ENCODE measurements at places on chromosomes 4 and X.

- no peak for DNase-seq
Observed at GRCh38 chrX:1327651-1328304, 8.8 kb upstream of the IL3RA start.

DNA sequence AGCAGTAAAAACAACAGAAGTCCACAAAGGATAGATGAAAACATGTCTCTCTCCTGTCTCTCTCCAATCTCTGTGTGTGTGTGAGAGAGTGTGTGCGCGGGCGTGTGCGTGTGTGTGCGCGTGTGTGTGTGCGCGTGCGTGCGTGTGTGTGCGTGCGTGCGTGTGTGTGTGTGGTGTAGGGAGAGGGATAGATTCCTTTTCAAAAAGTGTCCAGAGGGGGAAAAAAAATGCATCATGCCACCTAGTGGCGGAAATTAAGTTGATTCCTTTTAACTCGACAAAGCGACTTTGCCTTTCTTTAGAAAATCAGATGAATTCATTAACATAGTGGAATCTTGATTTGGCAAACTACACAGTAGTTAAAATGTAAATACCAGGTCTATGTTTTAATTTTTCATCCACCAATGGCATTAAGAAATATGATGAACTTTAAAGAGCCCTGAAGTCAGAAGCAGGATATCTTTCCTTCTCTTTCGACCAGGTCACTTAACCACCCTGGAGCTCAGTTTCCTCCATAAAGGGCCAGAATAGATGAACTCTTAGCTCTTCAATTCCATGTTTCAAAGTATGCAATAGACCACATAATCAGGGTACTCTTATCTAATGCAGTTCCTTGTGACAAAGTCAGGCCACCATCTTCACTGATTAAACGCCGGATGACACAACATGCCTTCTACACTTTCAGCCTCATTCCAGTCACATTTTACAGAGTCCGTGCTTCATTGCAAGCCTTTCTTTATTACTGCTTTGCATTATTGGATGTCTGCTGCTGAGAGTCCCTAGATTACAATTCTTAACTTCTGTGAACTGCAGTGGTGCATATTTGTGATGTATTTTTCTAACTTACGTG, 162.8 kb downstream of the FBXO8 start:
- DNase-seq = peak; percentile 90

DNA sequence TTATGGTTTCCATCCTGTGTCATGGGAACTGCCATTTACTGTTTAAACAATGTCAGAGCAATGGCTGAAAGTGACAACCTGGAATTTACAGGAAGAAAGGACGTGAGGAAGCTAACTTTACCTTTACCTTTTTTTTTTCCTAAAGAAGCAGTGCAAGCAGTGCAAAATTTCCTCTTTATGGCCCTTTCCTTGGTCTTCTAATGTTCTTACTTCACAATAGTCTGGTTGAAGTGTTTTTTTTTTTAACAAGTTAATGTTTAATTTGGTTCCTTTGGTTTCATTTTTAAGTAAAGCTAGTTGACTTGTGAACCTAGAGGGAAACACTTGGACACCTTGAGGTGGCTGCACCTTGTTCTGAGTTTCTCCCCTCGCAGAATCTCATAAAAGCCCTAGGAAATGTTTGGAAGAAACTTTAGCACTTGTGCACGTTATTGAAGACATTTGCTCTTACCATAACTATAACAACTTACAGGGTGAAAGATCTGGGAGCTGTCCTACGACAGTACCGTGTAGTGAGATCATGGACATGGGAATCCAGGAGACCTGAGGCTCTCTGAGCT, 1.8 kb downstream of the SGMS2 start:
- DNase-seq = no peak

DNA sequence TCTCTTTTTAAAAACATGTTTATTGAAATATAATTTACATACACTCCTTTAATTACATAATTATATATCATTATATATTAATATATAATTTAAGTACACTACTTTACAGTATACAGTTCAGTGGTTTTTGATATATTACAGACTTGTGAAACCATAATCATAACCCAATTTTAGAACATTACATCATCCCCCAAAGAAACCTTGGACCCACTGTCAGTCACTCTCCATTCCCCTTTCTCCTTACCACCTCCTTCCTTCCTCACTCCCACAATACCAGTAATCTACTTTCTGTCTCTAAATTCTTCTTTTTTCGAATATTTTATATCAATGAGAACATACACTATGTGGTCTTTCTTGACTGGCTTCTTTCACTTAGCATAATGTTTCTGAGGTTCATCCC, 17.9 kb upstream of the EXOSC9 start:
- no peak for DNase-seq

DNA sequence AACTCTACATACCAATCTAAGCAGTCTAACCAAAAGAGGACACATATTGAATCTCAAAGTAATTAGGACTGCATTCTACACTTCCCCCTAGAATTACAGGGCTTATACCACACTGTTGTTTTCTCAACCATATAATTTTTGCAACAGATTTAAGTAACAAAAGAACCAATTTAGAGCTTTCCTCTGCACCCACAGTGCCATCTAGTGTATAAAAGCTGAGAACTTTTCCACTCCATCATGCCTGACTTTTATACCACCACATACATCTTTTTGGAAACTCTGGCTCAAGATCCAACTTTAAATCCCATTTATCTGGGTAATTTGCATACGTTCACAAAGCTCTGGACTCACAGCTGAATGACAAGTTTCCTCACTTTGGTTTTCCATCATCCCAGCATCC, 99.5 kb downstream of the EFHC2 start:
- DNase-seq = peak; percentile 72

- DNase-seq = no peak
Observed at GRCh38 chr4:102116121-102116520, 229.2 kb downstream of the SLC39A8 start.

DNA sequence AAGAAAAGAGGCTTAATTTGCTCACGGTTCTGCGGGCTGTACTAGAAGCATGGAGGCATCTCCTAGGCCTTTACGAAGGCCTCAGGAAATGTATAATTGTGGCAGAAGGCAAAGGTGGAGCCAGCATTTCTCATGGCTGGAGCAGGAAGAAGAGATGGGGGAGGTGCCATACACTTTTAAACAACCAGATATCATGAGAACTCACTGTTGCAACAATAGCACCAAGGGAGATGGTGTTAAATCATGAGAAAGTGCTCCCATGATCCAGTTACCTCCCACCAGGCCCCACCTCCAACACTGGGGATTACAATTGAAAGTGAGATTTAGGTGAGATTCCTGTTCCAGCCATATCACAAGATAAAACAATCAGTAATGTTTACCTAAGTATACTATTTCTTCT, 45.5 kb downstream of the MTHFD2L start:
- no peak for DNase-seq

GRCh38 chr4:94457692-94458106, 6.0 kb downstream of the PDLIM5 start:
- peak; percentile 76 for DNase-seq

DNA sequence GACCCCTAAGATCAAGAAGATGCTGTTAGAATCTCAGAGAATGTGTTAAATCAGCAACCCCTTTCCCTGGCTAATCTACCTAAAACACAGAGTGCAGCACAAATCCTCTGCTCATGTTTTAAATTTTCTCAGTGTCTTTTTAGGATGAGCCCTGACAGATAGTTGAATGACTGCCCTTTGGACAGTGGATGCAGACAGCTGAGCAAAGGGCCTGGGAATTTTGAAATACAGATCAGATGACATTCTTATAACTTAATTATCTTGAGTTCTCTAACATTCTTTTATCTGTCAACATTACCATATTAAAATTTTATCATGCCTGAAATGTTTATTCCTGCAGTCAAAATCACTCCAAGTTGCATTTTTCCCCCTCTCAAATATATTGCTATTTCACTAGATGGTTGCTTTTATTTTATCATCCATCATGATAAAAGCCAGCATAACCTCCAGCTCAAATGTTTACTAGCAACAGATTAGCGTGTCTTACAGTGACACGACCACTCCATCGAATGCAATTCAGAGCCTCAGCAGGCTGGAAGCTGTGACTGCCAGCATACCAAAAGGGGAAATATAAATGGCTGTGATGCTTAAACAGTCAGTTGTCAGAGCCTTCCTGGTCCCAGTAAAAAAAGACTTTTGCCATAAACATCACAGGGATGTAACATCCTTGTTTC, 22.8 kb upstream of the ARHGAP24 start:
- DNase-seq = peak; percentile 11

DNA sequence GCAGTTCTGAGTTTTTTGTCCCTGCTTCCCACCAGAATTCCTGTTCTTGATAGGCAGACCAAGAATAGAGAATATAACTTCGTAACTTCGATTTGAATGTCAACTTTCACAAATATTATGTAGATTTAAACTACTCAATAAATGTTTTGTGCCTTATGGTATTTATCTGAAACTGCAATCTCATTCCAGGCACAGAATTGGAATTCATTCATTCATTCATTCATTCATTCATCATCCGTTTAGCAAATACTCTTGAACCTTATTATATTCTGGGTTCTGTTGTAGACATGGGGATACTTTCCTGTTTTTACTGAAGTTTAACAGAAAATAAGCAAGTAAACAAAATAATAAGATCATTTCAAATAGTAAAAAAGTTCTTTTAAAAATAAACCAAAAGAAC, 324.4 kb downstream of the UNC5C start:
- no peak for DNase-seq

DNA sequence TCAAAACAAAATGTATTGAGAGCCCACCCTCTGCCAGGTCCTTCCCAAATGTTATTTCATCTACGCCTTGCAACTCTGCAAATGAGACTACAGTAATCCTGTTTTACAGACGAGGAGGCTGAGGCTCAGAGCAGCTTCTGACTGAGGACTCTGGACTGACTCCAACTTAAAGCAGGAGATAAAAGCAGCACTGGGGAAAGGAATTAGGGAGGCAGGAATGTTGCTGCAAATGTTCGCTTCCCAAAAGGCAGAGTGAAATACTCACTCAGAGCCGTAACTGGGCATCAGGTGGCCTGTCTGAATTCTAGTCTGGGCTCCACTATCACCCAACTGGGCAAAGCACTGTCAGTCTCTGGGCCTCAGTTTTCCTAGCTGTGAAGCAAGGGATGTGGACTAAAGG, 94.7 kb upstream of the SRD5A3 start:
- DNase-seq = no peak

- no peak for DNase-seq
Observed at GRCh38 chrX:130053236-130053635, 57.1 kb downstream of the ELF4 start.

- no peak for DNase-seq
Observed at GRCh38 chr4:26368685-26369084, 47.9 kb downstream of the RBPJ start.

GRCh38 chrX:130079824-130080406, 30.4 kb downstream of the ELF4 start:
- DNase-seq = peak; percentile 82

Measured in adipocyte (in vitro differentiated cells).